ENCODE measurements at places on chromosomes 2 and 18. TPM values are rescaled to one million over a fixed set of nuclear protein-coding genes. Genes with fewer than 3 reads are reported as not detected.

The UGT1A10 gene
- total RNA-seq: not detected

The RDH14 gene
- 24.1 TPM for total RNA-seq

The PTPRN gene
- total RNA-seq: not detected

GRCh38 chr2:96809951-96810782 is 5.9 kb upstream of the CNNM3 start:
- H3K27ac ChIP-seq: no peak overlapping the region
- H3K4me1 ChIP-seq: no peaks in the 10 kb centered on the region
- H3K36me3 ChIP-seq: peaks cover 4% of the 10 kb centered on the region
- DNase-seq: no peak
- no peak overlapping the region for H3K4me3 ChIP-seq

DNA sequence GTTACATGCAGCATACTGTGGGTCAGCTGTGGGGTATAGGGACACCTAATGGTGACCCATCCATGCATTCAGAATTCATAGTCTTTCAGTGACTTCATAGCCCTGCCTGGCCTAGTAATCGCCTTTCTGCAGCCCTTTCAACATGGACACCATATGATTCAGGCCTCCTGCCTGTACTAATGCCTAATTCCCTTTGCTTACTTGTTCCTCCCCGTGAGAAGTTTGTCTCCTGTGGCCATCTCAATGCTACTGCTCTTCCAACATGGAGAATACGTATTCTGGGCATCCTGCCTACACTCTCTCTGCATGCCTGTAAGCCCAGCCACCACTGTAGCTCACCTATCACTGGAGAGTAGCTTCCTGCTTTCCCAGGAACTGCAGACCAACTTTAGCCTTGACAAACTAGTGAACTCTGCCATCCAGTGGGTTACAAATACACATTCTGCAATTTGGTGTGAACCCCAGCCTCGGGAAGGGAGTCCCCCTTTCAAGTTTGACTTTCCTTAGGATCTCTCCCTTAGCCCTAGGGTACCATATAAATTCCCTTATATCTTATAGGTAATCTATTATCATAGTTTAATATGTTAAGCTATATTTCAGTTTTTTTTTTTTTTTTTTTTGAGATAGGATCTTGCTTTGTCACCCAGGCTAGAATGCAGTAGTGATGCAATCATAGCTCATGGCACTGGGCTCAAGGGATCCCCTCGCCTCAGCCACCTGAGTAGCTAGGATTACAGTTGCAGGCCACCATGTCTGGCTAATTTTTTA is 22.3 kb downstream of the M1AP start:
- H3K27ac ChIP-seq: no peak overlapping the region
- DNase-seq: no peak
- H3K4me3 ChIP-seq: no peak overlapping the region
- no peaks in the 10 kb centered on the region for H3K4me1 ChIP-seq
- H3K36me3 ChIP-seq: no peaks in the 10 kb centered on the region
- no peaks in the 10 kb centered on the region for H3K27me3 ChIP-seq

- no peak overlapping the region for H3K27ac ChIP-seq
- H3K4me3 ChIP-seq: no peak overlapping the region
- DNase-seq: peak; percentile 22
- no peaks in the 10 kb centered on the region for H3K36me3 ChIP-seq
- H3K4me1 ChIP-seq: no peaks in the 10 kb centered on the region
Measured at GRCh38 chr2:218988650-218989049, 3.7 kb upstream of the FEV start.

DNA sequence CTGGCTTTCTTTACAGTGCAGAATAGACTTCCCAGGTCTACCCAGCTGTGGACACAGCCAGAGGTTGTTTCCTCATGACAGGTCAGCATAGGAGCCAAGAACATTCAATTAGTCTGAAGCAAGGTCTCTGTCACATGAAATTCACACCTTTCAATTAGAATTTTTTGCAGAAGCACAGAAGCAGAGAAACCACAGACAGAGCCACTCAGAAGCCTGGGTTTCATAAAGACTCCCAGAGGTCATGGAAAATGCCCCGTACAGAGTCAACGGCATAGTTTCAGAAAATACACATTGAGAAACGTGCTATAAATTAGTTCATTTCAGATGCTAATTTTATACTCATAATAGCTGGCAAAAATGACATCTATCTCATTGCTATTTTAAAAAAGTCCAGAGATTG is 87.0 kb upstream of the TMEM200C start:
- no peaks in the 10 kb centered on the region for H3K36me3 ChIP-seq
- H3K4me1 ChIP-seq: no peaks in the 10 kb centered on the region
- DNase-seq: no peak
- H3K4me3 ChIP-seq: no peak overlapping the region
- H3K27ac ChIP-seq: no peak overlapping the region
- no peaks in the 10 kb centered on the region for H3K27me3 ChIP-seq

DNA sequence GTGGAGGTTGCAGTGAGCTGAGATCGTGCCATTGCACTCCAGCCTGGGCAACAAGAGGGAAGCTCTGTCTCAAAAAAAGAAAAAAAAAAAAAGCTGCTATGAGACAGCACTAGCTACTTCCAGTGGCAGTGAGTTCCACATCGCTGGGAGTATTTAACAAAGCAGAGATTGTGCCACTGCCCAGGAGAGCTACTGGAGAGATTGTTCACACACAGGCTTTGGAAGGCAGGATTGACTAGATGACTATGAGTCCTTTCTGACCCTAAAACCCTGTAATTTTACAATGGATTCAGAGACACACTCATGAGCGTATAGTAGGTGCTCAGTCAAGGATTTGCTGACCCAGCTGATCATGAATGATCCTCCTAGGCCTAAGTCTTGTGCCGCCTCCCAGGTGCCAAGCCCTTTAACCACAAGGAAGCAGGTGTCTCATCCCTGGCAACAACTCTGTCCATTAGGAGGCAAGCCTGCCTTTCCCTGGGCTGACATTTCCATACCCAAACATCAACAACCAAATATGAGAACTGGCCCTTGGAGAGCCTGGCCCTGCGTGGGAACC is 45.0 kb upstream of the ODC1 start:
- no peak for DNase-seq
- H3K36me3 ChIP-seq: no peaks in the 10 kb centered on the region
- no peaks in the 10 kb centered on the region for H3K27me3 ChIP-seq
- no peak overlapping the region for H3K4me3 ChIP-seq

DNA sequence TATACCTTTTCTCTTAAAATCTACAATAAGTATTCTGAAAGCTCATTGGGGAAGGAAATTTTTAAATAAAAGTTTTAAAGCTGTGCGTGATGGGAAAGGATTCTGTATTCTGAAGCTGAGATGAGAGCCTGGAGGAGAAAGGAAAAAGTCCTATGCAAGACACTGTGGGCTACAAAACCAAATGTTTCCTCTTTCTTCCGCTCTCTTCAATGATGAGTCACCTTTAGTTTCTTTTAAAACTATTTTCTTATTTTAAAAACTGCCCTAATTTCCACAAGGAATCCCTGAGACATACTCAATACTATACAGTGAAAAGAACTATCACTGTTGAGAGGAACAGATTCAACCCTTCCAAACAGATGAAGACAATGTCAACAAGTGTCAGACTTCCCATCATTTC is 87.4 kb downstream of the INO80D start:
- no peaks in the 10 kb centered on the region for H3K27me3 ChIP-seq
- no peak overlapping the region for H3K4me3 ChIP-seq
- H3K4me1 ChIP-seq: no peaks in the 10 kb centered on the region
- peaks cover 5% of the 10 kb centered on the region for H3K36me3 ChIP-seq
- H3K27ac ChIP-seq: no peak overlapping the region

- H3K4me1 ChIP-seq: no peaks in the 10 kb centered on the region
- no peak overlapping the region for H3K4me3 ChIP-seq
- H3K27me3 ChIP-seq: no peaks in the 10 kb centered on the region
- DNase-seq: no peak
- H3K27ac ChIP-seq: no peak overlapping the region
Measured at GRCh38 chr2:12284487-12284886, 432.2 kb upstream of the TRIB2 start.

DNA sequence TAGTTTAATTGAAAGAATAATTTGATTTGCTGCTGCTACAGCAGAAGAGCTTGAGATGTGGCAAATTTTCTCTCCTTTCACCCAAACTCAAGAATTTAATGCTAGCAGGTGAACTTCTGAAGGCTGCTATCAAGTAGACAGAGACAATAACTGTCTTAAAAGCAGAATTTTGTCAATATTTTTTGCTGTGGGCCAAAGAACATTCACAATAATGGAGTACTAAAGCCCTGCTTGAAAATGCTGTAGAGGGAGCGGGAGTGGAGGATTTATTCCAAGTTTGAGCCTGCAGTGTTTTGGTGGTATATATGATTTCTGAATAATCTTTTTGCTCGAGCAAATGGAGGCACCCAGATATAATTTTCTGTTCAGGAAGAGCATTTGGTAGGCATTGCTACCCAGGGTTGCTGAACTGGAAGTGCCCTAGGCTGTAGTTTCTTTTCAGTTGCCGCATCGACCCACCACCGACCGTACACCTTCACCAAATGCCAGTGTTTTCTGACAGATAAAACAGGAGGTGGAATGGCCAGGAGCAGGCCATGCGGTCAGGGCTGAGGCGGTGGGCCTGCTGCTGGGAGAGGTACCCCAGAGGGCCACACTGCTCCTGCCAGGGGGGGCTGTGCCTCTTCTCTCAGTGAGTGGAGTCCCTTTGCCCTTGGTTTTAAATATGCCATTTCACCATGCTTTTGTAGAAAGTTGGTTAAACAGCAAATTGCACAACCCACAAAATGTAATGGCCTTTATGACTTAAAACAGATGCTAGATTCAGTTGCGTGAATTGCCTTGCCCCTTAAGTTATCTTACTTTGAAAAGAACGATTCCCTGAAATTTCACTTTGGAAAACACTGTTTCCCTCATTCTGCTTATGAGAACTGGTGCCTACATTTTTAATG is 36.4 kb downstream of the TSHZ1 start:
- H3K27me3 ChIP-seq: no peaks in the 10 kb centered on the region
- no peaks in the 10 kb centered on the region for H3K36me3 ChIP-seq
- peak overlapping the region; percentile 69 for H3K27ac ChIP-seq

DNA sequence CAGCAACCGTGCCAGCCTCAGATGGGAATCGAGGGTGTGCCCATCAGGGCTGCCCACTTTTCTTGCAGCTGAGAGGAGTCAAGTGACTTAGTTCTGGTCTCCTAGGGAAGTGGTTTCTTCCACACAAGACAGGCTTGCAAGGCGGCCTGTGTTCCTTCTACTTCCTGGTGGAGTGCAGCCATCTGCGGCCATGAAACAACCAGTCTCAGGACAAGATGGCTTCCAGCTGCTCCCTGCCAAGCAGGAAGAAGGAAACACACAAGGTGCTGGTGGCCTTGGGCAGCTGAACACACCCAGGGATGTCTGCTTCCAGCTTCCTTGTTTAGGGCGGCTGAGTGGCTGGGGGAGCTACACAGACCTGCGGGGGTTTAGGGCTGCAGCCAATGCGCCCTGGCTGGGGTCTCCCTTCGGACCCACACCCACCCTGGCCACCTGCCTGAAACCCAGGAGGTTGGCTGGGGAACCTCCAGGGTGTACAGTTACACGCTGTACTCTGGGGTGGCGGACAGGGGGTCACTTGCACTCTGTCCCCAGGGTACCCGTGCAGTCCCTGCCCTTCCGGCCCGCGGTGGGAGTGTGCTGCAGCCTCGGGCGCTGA is 34.7 kb downstream of the PTPN18 start:
- H3K36me3 ChIP-seq: no peaks in the 10 kb centered on the region
- no peaks in the 10 kb centered on the region for H3K4me1 ChIP-seq
- DNase-seq: peak; percentile 76
- H3K4me3 ChIP-seq: no peak overlapping the region
- no peaks in the 10 kb centered on the region for H3K27me3 ChIP-seq

DNA sequence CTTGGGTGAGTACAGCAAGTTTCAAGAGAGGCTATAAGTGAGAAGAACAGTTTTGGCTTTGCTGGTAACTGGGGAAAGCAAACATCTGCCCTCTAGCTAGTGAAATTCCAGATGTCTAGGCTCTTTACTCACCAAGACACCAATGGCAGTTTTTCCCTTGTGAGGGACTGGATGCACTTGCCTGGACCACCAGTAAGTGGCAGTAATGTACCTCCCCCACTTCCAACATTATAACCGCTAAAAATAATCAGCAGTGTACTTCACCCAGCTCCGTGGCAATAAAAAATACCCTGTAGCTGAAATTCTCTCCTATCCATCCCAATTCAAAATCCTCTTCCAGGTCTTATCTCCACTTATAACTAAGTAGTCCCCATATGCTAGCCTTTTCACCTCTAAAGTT is 383.9 kb downstream of the ARHGAP15 start:
- no peaks in the 10 kb centered on the region for H3K36me3 ChIP-seq
- no peak overlapping the region for H3K4me3 ChIP-seq
- peak; percentile 47 for DNase-seq
- no peaks in the 10 kb centered on the region for H3K4me1 ChIP-seq
- H3K27ac ChIP-seq: no peak overlapping the region
- no peaks in the 10 kb centered on the region for H3K27me3 ChIP-seq

- no peak overlapping the region for H3K4me3 ChIP-seq
- DNase-seq: no peak
- peaks cover 2% of the 10 kb centered on the region for H3K36me3 ChIP-seq
- no peak overlapping the region for H3K27ac ChIP-seq
Measured at GRCh38 chr2:164515030-164515429, 106.3 kb downstream of the GRB14 start.

DNA sequence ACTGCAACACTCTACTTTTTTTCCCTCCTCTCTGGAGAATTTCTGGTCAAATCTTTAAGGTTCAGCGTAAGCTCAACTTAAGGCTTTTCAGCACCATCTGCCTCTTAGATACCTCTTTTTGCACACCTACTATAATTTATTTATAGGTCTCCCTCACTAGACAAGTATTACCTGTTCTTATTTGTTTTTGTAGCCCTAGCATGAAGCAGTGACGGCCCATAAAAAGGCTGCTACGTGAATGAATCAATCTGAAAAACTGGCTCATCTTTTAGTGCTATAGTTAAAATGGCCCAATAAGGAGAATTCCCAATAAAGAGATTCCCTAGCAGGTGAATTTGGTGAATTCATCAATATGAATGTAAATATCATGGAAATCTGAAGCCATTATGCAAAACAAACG is 6.5 kb downstream of the RNF149 start:
- H3K4me3 ChIP-seq: no peak overlapping the region
- peaks cover 3% of the 10 kb centered on the region for H3K4me1 ChIP-seq
- H3K27me3 ChIP-seq: no peaks in the 10 kb centered on the region
- DNase-seq: no peak
- no peaks in the 10 kb centered on the region for H3K36me3 ChIP-seq
- H3K27ac ChIP-seq: no peak overlapping the region

DNA sequence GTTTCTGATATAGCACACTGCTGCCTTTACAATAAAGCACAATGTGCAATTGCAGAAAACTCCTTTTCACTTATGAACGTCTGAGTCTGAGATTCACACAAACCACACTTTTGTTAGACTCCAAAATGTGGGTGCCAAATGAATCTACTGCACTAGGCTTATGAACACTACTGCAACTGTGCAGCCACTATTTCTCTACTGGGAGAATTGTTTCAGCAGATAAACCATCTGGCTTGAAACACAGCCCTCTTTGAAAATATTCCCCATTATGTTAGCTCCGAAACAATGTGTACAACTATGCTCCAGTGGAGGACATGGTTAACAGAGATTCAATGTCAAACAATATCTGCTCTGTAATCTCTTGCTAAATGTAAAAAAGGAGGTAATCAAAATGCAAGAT is 188.7 kb upstream of the ZEB2 start:
- H3K4me3 ChIP-seq: no peak overlapping the region
- H3K27ac ChIP-seq: no peak overlapping the region
- H3K36me3 ChIP-seq: no peaks in the 10 kb centered on the region
- DNase-seq: no peak
- H3K27me3 ChIP-seq: no peaks in the 10 kb centered on the region

- H3K27me3 ChIP-seq: no peaks in the 10 kb centered on the region
- no peak overlapping the region for H3K27ac ChIP-seq
- H3K4me1 ChIP-seq: no peaks in the 10 kb centered on the region
- no peak for DNase-seq
- no peak overlapping the region for H3K4me3 ChIP-seq
Measured at GRCh38 chr2:85868822-85869221, 20.0 kb downstream of the ST3GAL5 start.
